ENCODE measurements at places on chromosomes 16 and 17.

DNA sequence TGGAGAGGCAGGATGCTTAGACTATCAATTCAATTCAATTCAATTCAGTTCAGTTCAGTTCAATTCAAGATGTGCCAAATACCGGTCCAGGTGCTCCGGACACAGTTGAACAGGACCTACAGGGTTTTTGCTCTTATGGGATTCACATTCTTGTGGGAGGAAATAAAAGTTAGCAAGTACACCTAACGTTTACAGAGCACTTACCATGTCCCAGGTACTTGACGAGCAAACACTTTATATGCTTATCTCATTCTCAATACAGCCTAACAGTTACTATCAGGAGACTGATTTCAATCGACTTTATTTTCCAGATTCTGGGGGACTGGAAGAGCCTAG lies 467 bp upstream of the GDE1 start:
- DNase-seq = no peak

GRCh38 chr16:66169817-66170216 lies 196.7 kb upstream of the CDH5 start:
- DNase-seq = no peak

GRCh38 chr17:604115-604450 lies 110.6 kb downstream of the VPS53 start:
- no peak for DNase-seq

- no peak for DNase-seq
Observed at GRCh38 chr16:56332464-56333079, 92.8 kb downstream of the AMFR start.

GRCh38 chr16:12317856-12318537 lies 341.5 kb downstream of the SNX29 start:
- DNase-seq = no peak

DNA sequence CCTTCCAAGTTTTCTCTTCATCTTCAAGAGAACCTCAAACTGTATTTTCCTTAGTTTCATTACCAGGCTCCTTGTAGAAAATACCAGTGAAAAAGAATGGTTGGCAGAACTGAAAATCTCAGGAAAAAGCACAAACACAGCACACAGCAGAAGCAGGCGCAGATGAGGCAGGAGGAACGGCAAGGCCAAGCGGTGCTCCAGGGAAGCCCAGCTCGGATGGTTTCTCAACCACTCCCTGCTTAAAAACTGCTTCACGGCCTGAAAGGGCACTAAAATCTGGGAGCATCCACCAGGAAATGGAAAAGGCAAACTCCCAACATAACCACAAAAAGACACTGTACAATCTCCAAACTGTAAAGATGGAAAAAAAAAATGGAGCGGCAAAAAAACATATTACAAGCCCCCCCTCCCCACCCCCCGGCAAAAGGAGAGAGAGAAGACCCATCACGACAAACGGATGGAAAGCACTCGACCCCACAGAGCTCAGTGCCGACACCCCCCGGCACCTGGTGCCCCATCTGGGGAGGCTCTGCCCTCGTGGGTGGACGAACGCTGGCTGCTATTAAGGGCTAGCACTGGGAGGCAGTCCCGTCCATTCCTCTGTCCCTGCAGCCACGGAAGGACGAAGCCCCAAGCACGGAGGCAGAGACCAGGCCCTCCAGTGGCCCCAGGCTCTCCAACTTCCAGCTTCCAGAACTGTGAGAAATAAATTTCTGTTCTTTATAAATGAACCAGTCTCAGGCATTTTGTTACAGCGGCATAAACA lies 127.5 kb downstream of the ZNF778 start:
- no peak for DNase-seq

DNA sequence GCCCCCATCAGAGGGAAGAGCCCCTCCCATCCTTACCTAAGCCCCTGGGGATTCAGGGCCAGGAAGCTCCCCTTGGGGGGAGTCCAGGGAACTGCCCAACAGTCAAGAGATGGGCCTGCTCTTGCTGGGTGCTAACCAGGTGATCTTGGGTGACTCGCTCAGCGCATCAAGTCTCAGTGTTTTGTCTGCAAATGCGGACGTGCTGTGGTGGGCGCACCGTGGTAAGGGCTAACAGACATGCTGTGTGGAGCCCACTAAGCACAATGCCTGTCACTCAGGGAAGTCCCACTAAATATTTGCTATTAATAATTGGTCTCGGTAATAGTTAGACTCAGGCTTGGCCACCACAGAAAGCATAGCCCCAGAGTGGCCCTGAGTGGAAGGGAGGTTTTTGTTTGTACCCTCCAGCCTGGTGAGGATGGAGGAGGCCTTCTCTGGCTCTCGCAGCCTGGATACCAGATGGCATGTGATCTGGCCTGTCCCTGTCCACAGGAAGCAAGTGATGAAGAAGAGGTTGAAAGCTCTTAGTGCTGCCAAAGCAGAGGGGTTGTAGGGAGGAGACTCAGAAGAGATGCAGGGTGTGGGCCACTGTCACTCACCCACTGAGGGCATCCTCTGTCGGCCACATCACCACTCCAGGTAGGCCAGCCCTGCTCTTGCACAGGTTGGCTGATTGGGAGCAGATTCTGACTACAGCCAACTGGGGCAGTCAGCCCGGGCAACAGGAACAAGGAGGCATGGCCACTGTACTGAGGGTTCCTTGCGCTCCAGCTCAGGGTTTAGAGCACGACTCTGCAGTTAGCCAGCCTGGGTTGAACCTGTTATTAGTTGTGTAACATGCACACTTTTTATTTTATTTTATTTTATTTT lies 69.8 kb upstream of the KSR1 start:
- no peak for DNase-seq

DNA sequence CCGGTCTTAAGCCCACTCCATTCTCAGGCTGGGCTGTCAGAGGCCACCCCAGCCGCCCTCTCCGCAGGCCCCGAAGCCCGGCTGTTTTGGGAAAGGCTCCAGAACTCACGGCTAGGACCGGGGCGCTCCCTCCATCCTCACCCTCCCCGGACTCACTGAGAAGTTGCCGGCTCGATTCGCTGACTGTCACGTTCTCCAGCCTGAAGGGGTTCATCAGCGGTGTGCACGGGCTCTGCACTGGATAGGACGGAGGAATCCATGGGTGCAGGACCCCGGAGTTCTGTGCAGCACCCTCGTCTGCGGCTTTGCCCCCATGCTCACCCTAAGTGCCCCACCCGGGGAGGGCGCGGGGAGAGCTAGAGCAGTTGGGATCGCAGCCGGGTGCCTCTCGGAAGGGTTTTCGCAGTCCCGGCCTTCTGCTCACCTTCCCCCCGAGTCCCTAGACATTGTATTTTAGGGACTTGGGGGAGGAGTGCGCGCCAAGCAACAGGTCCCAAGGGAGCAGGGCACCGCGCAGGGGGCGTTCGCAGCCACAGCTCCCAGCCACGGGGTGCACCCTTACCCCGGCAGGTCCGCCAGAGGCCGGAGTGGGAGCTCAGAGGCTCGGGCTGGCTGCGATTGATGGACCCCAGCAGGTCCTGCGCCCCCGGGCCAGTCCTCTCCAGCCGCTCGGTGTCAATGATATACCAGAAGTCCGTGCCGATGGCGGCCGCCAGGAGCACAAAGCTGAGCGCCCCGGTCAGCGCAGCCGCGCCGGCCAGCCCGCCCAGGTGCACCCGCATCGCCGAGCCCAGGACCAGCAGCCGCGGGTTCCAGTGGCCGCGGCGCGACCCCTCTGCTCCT lies 1.0 kb downstream of the TMEM114 start:
- no peak for DNase-seq

- DNase-seq = no peak
Observed at GRCh38 chr17:74785096-74785980, 9.2 kb upstream of the NAT9 start.

DNA sequence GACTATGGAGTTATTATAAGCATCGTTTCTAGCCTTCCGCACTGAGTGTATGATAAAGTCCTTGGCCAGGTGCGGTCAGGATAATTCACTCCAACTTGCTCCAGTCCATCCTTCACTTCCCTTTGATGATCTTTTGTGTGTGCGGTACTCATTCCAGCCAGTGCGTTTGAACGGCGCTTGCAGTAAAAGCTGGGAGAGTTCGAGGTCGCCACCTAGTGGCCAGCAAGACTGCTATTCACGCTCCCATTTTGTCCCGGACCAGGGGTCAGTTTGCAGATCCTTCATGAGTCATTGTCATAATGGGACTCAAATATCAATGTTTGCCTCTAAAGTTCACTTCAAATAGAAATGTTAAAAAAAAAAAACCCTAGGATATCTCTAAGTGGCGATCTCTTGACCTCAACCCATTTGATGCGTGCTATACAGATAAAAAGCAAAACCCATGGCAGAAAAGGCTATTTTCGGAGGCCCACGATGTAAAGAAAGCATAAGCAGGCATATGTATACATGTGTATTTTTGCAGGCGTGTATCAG lies 417.1 kb downstream of the TMEM114 start:
- no peak for DNase-seq

DNA sequence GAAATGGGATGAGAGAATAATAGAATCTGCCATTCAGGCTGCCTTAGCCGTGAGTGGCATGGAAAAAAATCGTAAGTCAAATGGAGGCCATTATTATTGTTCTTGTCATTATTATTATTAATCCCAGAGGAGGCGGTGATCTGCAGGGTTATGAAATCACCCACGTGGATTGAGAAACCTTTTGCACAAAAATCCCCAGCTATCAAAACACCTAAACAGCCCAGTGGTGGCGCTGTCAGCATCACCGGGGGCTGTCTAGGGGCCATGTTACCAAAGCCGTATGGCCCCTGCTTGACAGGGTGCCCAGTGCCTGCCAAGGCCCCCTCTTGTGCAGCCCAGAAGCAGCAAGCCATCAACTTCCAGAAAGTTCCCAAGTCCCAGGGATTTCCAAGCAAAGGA lies 25.2 kb downstream of the CNGB1 start:
- no peak for DNase-seq

DNA sequence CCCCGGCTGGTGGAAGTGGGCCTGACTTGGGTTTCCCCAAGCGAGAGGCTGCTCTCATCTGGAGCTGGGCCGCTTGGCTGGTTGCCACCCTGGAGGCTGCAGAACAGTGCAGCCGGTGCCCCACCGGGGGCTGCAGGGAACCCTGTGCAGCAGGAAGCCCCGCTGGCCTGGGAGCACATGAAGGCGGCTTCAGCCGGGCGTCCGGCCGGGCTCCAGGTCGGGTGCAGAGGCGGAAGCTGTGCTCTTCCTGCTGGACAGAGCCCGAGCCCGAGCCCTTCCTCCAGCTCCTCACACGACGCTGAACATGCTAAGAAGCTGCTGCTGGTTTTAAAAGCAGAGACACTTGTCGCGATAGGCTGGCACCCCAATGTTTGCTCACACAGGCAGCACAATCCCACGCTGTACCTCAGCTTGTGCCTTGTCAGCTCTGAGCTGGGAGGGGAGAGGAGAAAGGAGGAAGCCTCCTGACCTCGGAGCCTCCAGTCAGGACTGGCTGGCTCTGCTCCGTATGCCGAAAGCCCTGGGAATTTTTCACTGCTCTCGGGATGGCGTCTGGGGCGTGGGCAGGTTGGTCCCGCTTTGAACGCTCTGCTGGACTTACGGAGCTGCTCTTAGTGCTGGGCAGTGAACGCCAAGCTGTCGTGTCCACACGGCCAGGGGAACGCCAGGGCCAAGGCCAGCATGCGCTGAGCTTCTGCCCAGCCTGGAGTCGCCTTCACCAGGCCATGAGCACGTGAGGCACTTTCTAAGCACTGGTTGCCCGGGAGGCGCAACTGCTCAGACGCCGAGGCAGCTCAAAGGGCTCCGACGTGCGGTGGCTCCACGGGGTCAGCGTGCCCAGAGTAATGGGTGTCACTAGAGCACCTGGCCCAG lies 8.8 kb downstream of the CDK5R1 start:
- no peak for DNase-seq

- DNase-seq = no peak
Observed at GRCh38 chr16:9807302-9807701, 374.9 kb downstream of the GRIN2A start.

GRCh38 chr16:7272567-7273158 lies 60.0 kb upstream of the RBFOX1 start:
- no peak for DNase-seq

- DNase-seq = no peak
Observed at GRCh38 chr16:9081843-9082242, 9.6 kb upstream of the HAPSTR1 start.

GRCh38 chr17:61756561-61756960 lies 106.8 kb downstream of the BRIP1 start:
- DNase-seq = no peak

DNA sequence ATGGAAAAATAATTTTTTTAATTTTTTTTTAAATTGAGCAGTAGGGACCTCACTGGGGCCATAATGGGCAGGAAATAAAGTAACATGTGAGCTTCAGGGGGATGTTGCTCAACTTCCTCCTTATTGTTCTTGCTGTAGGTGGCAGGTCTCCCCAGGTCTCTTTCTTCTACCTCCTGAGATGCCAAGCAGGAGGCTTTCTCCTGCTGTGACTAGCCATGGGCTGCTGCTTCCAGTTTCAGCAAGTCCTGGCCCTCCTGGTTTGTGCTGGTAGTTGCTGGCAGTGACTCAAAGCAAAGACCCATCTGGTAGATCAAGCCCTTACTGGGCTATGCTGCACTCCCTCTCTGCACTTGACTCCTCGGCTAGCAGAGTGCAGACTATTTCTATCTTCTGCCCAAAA lies 2.3 kb downstream of the DPEP2NB start:
- DNase-seq = no peak

DNA sequence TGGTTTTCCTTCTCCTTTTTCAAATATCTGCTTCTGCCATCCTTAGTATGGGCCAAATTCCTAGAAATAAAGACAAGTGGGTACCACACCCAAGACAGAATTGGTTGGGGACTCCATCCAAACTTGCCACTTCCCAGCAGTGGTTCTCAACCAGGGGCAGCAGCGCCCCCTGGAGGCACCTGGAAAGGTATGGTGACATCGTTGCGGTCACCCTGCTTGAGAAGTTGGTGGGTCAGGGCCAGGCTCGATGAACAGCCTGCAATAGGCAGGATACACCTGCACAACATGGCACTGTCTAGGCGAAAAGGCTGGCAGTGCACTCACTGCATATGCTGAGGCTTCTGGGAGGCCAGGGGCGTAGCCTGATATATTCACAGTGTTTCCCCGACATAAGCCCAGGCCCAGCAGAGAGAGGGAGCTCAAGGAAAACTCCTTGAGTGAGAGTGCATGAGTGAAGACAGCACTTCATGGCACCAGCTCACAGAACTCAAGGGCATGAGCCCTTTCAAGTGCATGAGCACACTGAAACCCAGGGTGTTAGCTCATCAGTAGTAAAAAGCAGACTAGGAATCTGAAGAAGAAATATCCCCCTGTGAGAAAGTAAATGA lies 57.7 kb downstream of the CMC2 start:
- DNase-seq = peak; percentile 32

- no peak for DNase-seq
Observed at GRCh38 chr16:66360624-66361324, 5.7 kb upstream of the CDH5 start.
